ENCODE measurements at places on chromosomes 16 and 17.

DNA sequence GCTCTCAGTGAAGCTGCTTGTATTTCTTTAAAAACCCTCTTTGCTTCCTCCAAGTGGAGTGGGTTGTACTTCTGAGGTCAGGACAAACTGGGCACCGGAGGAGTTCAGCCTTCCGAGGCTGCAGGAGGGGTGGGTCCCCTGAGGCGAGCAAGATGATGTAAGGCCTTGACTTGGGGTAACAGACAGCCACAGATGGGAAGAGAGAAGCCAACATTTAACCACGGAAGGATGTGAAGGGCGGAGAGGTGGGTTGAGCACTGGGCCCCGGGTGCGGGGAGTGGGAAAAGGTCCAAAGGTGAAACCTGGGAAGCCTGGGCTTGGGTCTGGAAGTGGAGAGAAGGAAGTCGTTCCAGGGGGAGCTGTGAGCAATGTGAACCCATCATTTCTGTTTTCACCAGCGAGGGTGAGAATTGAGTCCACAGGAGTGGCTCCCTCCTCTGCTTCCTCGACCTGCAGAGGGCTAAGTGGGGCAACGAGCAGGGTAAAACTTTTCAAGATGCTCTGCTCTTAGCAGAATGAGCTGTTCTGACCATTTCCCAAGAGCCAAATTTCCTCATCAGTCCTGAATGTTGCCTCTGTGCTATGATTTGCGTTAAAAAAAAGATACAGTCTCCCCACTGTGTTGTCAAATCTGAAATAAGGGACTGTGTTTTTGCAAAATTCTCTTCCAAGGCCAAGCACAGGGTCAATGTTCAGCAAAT is 137.7 kb upstream of the CRHR1 start:
- DNase-seq: no peak

- DNase-seq: no peak
These were observed 32.9 kb upstream of the ANKRD40CL start for GRCh38 chr17:50800196-50800700.

GRCh38 chr16:26396511-26397235 is 670.1 kb upstream of the C16orf82 start:
- DNase-seq: no peak

DNA sequence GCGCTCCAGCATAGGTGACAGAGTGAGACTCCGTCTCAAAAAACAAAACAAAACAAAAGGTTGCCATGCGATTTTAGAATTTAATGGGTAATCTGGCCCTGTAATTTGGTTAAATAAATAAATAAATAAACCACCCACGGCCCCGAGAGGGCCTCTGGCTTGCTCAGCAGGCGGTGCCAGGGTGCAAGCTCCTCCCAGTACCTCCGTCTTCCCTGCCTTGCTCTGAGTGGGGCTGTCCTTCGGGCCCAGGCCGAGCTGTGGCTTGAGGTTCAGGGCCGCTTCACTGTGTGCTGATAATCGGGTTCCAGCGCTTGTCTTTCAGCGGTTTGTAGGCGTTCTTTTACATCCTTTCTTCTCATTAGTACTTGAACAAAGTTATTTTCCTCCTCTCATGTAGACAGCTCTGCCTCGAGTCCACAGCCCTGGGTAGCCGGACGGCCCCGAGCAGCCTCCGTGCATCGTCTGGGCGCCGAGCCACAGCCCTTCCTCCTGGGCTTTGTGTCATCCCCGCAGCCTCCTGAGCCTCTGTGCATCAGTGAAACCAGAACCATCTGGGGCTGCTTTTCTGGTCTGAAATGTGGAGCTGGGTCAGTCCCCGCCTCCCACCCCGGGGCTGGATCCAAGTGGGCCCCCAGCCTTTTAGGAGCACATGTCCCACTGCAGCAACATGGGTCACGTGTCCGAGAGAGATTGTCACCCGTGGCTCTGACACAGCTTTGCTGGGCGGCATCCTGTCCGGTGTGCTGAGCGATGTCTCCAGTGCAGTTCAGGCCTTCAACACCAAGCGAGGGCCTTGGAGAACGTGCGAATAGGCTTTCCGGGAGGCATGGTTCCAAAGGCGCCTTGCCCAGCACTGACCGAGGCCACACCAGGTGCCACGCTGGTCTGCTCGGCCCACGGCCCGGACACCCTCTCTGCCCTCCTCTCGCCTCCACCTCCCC is 157.4 kb upstream of the CHMP6 start:
- no peak for DNase-seq

DNA sequence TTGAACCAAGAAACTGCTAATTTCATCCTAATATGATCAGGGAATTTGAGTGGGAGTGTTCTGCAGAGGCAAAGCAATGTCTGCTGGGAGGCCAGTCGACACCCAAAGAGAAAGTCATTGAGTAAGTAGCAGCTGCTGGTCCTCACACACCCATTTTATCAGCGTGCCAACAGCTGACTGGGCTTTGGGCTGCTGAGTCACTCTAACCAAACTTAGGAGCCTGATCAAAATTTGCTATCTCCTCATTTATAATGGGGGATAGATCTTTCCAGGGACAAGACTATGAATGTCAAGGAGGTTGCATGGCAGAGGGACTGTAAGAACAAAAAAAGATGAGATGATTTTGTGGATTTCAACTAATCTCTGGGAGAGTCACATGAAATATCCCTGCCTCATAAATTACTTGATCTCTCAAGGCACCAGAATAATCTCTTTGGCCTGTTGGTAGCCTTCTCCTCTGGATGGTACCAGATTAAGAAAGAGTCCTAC is 32.9 kb downstream of the CPSF4L start:
- DNase-seq: no peak

Measured in stimulated activated effector memory CD8-positive, alpha-beta T cell treated with anti-CD3 and anti-CD28 coated beads, Interleukin-12 subunit alpha, Interleukin-12 subunit beta, amount 100 ng/mL, for 72 hours (primary cell).